ENCODE measurements at places on chromosomes 6 and 20. TPM values are rescaled to one million over a fixed set of nuclear protein-coding genes. Genes with fewer than 3 reads are reported as not detected.

- no peak overlapping the region for H3K27ac ChIP-seq
- no peaks in the 10 kb centered on the region for H3K27me3 ChIP-seq
- no peak for DNase-seq
- no peaks in the 10 kb centered on the region for H3K36me3 ChIP-seq
- no peak overlapping the region for H3K4me3 ChIP-seq
Measured at GRCh38 chr20:16554766-16555543, 18.3 kb downstream of the KIF16B start.

The TAAR8 gene
- total RNA-seq: not detected

- no peak overlapping the region for H3K4me3 ChIP-seq
- H3K36me3 ChIP-seq: no peaks in the 10 kb centered on the region
- H3K27me3 ChIP-seq: no peaks in the 10 kb centered on the region
Measured at GRCh38 chr20:18443886-18444285, 22.9 kb downstream of the DZANK1 start.

DNA sequence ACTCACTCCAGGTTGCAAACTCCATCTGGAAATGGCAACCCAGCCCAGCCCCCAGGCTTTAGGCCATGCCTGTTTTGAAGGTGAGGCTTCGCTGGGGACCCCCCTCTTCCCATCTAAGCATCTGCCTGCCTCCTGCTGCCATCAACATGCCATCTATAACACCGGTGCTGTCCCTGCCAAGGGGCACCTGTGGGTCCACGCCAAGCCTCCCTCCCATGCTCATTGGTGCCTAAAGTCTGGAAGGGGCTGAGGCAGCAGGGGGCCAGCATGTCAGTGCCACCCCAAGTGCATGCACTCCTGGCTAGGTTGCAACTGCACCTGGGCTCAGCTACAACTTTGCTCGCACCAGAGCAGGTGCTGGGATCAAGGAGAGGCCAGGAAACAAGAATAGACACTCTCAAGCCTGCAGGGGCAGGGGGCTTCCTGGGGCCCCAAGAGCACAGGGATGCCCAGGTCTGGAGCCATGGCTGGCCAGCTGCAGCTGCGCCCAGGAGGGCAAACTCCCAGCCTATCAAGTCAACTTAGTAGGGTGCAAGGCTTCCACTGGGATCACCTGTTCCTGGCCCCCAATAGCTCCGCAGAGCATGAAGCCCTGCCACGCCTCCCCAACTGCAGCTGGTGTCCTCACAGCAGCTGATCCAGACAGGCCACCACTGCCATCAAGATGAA is 151.3 kb upstream of the HSF2 start:
- H3K36me3 ChIP-seq: no peaks in the 10 kb centered on the region
- H3K4me3 ChIP-seq: no peak overlapping the region
- H3K4me1 ChIP-seq: no peaks in the 10 kb centered on the region

- no peaks in the 10 kb centered on the region for H3K4me1 ChIP-seq
- H3K27ac ChIP-seq: no peak overlapping the region
- no peaks in the 10 kb centered on the region for H3K27me3 ChIP-seq
- H3K36me3 ChIP-seq: peaks cover 21% of the 10 kb centered on the region
Measured at GRCh38 chr6:110746680-110747079, 68.6 kb downstream of the CDK19 start.
